ENCODE measurements at places on chromosomes 13 and 19.

GRCh38 chr13:35814605-35815011, 316.6 kb downstream of the DCLK1 start:
- no peak for DNase-seq

GRCh38 chr13:60152114-60152513, 11.6 kb downstream of the DIAPH3 start:
- no peak for DNase-seq

DNA sequence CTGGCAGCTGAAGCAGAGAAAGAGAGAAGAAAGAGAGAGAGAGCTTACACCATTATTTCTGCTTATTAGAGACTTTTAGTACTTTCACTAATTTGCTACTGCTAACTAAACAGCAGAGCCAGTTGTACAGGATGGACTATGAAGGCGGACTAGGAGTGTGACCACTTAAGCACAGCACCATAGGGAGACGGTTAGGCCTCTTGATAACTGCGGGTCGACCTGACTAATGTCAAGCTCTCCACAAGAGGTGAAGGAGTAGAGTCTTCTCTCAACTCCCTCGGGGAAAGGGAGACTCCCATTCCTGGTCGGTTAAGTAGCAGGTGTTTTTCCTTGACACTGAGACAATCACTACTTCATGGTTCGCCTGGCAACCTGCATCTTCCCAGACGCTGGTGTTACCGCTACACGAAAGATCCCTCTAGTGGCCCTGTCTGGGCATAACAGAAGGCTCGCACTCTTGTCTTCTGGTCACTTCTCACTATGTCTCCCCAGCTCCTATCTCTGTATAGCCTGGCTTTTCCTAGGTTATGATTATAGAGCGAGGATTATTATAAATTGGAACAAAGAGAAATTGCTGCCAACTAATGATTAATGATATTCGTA, 5.3 kb upstream of the PSG7 start:
- DNase-seq: no peak

GRCh38 chr19:7699003-7699402, 2.9 kb downstream of the FCER2 start:
- DNase-seq: no peak

DNA sequence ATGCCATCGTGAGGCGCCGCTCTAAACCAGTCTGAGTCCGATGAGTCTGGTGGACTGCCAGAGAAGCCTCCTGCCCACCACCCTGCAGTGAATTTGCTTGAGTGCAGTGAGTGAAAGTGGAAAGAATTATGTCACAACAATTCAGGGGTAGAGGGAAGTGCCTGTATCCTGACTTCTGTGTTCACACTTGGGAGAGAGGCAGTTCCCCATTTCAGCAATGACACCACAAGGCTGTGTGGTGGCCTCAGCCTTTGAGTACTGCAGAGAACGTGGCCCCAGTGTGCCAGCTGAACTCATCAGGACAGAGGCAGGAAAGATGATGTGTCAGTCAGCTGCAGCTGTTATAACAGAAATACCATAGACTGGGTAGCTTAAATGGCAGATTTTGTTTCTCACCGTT, 155.6 kb downstream of the COG6 start:
- DNase-seq: no peak

GRCh38 chr13:61695147-61695546, 279.5 kb upstream of the PCDH20 start:
- peak; percentile 16 for DNase-seq
